Stimulated activated CD4-positive, alpha-beta T cell treated with anti-CD3 and anti-CD28 coated beads, Interleukin-1b, Interleukin-23, amount 100 ng/mL, for 4 hours (primary cell): ENCODE measurements at places on chromosomes 1 and 21.

DNA sequence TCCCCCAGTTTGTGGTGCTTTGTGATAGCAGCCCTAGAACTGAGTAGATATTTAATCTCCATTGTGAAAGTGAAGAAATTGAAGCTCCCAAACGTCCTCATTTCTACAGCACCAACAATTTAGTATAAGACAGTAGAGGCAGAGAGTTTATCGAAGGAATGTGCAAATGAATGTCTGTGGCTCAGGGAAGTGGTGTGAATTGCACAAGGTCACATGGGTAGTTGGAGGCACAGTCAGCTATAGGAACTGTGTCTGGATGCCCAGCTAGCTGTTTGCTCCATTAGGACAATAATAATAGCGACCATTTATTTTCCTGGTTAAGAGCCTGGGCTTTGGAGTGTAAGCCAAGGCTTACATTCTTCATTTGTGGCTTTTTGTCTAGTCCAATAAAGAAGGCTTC, 144.4 kb upstream of the USP24 start:
- no peak for DNase-seq

DNA sequence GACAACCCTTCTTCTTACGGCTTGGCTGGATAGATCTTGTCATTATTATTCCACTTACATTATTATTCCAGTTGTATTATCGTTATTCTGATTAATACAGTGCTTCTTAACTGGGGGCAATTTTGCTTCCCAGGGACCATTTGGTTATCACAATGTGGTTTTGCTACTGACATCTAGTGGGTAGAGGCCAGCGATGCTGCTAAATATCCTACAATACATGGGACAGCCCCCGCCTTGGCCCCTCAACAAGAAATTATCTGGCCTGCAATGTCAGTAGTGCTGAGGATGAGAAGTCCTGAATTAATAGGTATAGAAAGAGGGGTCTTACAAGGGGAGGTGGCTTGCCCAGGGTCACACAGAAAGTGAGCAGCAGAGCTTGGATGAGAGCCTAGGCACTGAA, 105.6 kb downstream of the PTPRU start:
- no peak for DNase-seq

- DNase-seq: no peak
Observed at GRCh38 chr1:159098596-159098995, 22.0 kb upstream of the AIM2 start.

- DNase-seq: no peak
Observed at GRCh38 chr1:233636503-233636877, 22.6 kb downstream of the KCNK1 start.

GRCh38 chr1:11648732-11649158, 5.5 kb downstream of the FBXO2 start:
- no peak for DNase-seq
